ENCODE measurements at places on chromosomes 13 and 19.

DNA sequence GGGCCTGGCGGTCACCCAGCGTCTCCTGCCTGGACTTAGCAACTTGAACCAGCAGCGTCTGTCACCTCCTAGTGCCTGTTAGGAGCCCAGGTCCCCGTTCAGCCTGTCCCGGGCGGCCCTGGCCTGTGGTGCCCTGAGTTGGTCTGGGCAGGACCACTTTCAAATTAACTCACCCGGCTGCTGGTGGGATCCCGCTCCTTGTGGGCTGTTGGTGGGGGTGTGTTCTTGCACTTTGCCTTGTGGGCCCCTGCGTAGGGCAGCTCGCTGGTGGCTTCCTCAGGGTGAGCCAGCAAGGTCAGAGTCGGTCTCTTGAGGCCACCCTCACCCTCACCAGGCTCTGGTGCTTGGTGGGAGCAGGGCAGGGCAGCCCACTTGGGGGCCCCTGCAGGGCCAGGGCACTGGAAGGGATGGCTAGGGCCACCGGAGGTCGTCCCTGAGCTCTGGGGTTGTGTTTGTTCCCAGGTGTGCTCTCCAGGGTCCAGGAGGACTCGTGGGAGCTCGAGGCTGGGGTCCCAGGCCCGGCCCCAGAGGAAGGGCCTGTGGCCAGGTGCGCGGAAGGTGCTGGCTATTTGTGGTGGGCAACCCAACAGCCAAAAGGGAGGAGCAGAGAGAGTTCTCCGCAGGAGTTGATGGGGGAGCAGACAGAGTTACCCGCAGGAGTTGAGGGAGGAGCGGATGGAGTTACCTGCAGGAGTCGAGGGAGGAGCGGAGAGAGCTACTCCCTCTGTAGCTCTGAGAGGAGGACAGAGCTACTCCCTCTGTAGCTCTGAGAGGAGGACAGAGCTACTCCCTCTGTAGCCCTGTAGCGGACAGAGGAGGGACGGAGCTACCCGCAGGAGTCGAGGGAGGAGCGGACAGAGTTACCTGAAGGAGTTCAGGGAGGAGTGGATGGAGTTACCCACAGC lies 16.9 kb downstream of the TFDP1 start:
- no peak for DNase-seq

DNA sequence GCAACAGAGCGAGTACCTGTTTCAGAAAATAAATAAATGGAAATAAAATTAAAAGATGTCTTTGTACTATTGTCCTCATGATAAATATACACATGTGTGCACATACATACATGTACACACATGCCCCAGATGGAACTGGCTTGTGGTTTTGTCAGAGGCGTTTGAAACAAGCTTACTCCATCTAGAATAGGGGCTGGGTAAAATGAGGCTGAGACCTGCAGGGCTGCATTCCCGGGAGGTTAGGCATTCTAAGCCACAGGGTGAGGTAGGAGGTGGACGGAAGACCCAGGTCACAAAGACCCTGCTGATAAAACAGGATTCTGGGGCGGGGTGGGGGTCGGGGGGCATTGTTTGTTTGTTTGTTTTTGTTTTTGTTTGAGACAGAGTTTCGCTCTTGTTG lies 8.1 kb upstream of the SIN3B start:
- no peak for DNase-seq

- no peak for DNase-seq
These were observed 34.9 kb upstream of the POP4 start for GRCh38 chr19:29571181-29571580.

DNA sequence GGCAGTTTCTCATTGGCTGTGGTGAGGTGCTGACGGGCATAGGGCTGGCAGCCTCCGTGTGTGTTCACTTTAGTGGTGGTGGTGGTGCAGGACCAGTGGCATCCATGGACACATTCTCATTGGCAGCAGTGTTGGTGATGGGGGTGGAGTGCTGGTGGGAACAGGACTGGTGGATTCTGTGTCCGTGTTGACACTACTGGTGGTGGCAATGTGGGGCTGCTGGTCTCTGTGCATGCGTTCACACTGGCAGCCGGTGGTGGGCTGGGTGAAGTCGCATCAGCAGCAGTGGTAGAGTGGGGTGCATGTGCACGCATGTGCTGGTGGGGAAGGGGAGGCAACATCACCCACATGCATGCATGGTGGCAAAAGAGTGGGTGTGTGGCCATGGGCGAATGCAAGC lies 1471.4 kb upstream of the PCDH20 start:
- no peak for DNase-seq

GRCh38 chr13:100490692-100491091 lies 97.9 kb downstream of the GGACT start:
- no peak for DNase-seq

DNA sequence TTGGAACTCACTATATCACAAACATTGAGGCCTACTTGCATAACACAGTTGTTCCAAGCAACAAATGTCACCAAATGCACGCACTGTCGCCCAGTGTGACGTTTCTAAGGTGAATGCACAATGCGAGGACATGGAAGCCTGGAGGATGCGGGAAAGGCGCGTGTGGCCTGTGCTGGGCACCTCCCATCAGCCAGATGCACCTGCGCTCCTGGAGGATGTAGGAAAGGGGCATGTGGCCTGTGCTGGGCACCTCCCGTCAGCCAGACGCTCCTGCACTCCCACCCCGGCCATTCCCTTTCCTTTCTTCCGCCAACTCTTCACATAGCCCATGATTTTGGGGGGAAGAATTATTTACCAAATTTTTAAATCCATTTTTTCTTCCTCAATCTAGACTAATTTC lies 202.4 kb upstream of the SOX1 start:
- DNase-seq: no peak

DNA sequence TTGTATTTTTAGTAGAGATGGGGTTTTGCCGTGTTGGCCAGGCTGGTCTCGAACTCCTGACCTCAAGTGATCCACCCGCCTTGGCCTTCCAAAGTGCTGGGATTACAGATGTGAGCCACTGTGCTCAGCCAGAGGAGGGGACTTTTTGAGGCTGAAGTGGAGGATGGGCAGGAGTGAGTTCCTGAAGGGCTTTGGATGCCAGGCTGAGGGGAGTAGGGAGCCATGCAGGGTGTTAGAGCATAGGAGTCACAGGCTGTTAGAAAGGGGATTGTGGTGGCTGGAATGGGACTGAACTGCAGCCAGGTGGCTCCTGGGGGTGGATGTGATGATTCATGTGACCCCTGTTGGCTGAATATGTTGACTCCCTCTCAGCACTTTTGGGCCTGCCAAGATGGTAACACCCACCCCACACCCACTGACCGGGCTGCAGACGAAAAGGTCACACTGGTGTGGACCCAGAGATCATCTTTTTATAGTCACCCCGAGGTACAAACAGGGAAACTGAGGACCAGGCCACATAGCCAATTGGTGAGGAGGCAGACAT lies 11.2 kb downstream of the CYP4F22 start:
- no peak for DNase-seq

DNA sequence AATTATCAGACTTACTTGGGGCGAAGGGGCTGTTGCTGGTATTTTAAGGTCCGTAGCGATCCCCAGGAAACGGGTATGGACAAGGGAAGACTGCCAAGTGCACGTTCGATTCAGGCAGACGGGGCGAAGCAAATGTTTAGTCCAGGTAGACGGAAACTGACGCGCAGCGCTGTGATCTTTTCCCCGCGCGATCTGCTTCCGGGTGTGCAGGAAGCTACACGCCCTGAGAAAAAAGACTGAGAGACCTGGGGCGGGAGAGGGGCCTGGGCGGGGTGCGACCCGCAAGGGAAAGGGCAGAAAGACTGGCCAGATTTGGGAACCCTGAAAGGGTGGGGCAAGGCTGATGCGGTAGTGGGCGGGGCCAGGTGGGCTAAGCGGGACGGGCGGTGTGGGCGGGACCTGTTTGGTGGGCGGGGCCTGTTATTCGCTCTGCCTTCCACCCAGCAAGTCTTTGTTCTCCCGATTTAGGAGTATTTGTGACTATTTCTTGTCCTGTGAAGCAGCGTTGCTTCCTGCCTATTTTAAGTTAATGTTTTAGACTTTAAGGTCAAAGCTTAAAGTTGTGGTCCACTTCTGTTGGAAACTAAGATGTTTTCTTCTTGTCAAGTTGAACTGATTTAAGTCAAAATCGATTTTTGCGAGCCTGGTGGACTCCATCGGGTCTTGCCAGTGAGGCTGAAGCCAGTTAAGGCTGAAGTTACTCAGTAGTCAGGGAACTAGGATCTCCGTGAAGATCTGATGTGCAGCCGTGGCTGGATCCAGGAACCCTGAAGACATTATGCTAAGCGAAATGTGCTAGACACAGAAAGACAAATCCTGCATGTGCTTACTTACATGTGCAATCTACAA lies at the start of gene ZNF836:
Gene ZNF836, minus strand, starts transcription at position 301 of the 849 bp plus-strand sequence. CDS start 3,549 bp downstream, outside the sequence.
- peak; percentile 64 for DNase-seq

- DNase-seq: no peak
These were observed 31.0 kb downstream of the RUBCNL start for GRCh38 chr13:46355901-46356590.
